Central memory CD8-positive, alpha-beta T cell (primary cell): ENCODE measurements at places on chromosomes 1 and 21.

- H3K27ac ChIP-seq = no peak overlapping the region
- peaks cover under 1% of the 10 kb centered on the region for H3K36me3 ChIP-seq
- no peaks in the 10 kb centered on the region for H3K4me1 ChIP-seq
- peaks cover 10% of the 10 kb centered on the region for H3K27me3 ChIP-seq
- no peak overlapping the region for H3K4me3 ChIP-seq
These were observed 32.4 kb downstream of the SLC30A1 start for GRCh38 chr1:211546543-211546942.

DNA sequence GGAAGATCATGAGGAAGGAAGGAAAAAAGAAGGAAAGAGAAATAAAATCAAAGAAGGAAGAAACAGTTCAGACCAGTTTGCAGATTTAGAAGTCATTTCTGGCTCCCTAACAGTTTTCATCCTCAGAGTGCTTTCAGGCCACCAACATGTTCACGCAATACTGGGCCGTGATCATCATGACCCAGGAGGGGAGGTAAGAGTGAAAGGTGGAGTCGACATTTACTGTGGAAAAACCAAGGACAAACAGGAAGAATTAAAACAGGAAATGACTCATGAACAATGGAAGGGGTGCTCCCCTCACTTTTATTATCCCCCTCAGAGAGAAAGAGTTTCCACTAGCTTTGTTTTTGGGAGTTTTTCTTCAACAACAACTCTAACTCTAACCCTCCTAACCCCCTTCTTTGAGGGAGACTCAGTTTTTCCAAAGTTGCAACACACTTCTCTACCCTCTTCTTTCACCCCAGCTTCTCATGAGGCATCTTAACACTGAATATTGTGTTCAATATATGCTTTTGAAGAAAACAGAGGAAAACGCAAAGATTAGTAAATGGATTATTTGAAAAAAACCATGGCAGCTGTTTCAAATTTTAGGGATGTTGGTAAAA, 60.4 kb downstream of the VANGL2 start:
- peak overlapping the region; percentile 30 for H3K4me3 ChIP-seq
- H3K4me1 ChIP-seq = peaks cover 22% of the 10 kb centered on the region
- H3K27me3 ChIP-seq = no peaks in the 10 kb centered on the region

- H3K36me3 ChIP-seq = no peaks in the 10 kb centered on the region
- peaks cover 72% of the 10 kb centered on the region for H3K27me3 ChIP-seq
- no peak overlapping the region for H3K4me3 ChIP-seq
- DNase-seq = no peak
- no peak overlapping the region for H3K27ac ChIP-seq
These were observed 15.1 kb upstream of the OMA1 start for GRCh38 chr1:58561633-58562032.

DNA sequence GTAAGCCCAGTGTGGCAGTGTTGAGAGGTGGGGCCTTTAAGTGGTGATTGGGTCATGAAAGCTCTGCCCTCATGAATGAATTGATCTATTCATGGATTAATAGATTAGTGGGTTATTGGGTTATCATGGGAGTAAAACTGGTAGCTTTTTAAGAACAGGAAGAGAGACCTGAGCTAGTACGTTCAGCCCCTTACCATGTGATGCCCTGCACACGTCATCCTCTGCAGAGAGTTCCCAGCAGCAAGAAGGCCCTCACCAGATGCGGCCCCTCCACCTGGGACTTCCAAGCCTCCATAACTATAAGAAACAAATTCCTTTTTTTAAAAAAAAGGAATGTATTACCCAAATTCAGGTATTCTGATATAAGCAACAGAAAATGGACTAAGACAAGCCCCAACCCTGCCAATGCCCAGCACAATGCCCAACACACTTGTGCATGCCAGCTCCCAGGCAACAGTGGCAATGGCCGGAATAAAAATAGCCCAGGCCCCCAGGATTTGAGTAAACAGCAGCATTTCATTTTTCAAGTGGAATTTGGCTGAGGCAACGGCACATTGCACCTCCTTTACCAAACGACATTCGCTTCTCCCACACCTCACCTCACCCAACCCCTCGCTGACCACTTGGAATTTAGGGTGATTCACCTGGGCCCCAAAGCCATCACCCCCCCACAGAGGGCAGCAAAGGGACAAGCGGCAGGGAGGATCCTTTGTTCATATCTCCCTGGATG, 215.9 kb downstream of the TOMM20 start:
- H3K4me3 ChIP-seq = peak overlapping the region; percentile 53
- peaks cover 41% of the 10 kb centered on the region for H3K4me1 ChIP-seq
- no peaks in the 10 kb centered on the region for H3K36me3 ChIP-seq
- peak overlapping the region; percentile 88 for H3K27ac ChIP-seq

- H3K36me3 ChIP-seq = no peaks in the 10 kb centered on the region
- H3K4me3 ChIP-seq = no peak overlapping the region
- H3K27me3 ChIP-seq = peaks cover under 1% of the 10 kb centered on the region
These were observed 7.6 kb downstream of the PTGS2 start for GRCh38 chr1:186672596-186672995.

GRCh38 chr1:1955621-1956094, 36.6 kb upstream of the TMEM52 start:
- H3K4me3 ChIP-seq = no peak overlapping the region
- peaks cover 6% of the 10 kb centered on the region for H3K4me1 ChIP-seq
- no peak for DNase-seq

- H3K4me1 ChIP-seq = no peaks in the 10 kb centered on the region
- no peaks in the 10 kb centered on the region for H3K36me3 ChIP-seq
- peaks cover 65% of the 10 kb centered on the region for H3K27me3 ChIP-seq
- no peak overlapping the region for H3K4me3 ChIP-seq
- DNase-seq = no peak
These were observed 235.8 kb downstream of the TRABD2B start for GRCh38 chr1:47761201-47761930.

DNA sequence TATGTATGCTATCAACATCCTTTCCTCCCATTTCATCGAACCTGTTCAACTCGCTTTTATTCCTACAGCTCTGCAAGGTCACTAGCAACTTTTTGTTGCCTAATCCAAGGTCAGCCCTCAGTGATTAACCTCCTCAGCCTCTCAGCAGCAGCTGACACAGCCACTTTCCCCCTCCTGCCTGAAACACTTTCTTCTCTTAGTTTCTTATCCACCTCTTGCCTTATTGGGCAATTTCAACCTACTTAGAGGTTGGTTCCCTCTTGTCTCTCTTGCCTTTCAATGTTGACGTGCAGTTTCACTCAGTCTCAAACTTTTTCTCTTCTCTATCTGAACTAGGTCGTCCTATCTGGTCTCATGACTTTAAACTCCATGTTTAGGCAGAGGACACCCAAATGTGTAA, 156.3 kb downstream of the C1orf94 start:
- peaks cover 10% of the 10 kb centered on the region for H3K27me3 ChIP-seq
- H3K27ac ChIP-seq = no peak overlapping the region
- no peak for DNase-seq
- no peaks in the 10 kb centered on the region for H3K36me3 ChIP-seq
- no peak overlapping the region for H3K4me3 ChIP-seq

DNA sequence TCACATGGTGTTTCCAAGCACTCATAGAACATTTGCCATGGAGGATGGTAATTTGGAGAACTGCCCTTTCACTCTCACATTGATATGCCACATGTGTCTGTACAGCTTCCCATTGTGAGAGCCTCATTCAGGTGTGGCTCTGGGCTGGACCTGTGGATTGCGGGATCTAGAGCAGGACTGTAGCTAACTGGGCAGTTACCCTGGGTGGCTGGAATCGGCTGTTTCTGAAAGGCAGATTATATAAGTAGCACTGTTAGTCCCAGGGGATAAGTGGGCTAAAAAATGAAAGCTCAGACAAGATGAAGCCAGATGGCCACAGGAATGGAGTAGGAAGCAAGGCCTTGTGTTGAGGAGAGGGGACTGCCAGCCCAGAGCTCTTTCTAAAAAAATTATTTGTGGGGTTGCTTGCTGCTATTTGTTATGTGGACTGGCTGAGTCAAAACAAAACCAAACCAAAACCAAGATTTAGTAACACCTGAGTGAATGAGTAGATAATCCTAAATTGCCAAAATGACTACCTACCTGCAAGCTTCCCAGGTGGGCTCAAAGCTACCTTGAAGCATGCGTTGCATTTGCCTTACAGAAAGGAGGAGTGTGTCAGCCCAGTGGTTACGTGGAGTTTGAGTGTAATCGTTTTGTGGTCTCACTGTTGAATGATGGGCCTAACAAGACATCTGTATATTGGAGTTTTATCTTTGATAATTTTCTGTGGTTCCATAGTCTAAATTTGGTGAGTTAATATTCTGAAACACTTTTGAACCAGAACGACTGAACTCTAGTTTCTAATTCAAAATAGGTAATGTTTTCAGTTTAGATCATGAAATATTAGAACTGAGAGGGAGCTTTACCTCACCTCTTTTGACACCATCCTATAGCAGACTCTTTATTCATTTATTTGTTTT, 58.0 kb downstream of the SDCCAG8 start:
- H3K4me1 ChIP-seq = no peaks in the 10 kb centered on the region
- peak overlapping the region; percentile 40 for H3K27ac ChIP-seq
- no peak for DNase-seq
- H3K36me3 ChIP-seq = peaks cover 14% of the 10 kb centered on the region
- H3K4me3 ChIP-seq = no peak overlapping the region

GRCh38 chr1:162151900-162152829, 82.7 kb downstream of the NOS1AP start:
- DNase-seq = no peak
- no peak overlapping the region for H3K27ac ChIP-seq
- H3K4me3 ChIP-seq = no peak overlapping the region
- no peaks in the 10 kb centered on the region for H3K36me3 ChIP-seq
- peaks cover 24% of the 10 kb centered on the region for H3K27me3 ChIP-seq
- H3K4me1 ChIP-seq = no peaks in the 10 kb centered on the region

DNA sequence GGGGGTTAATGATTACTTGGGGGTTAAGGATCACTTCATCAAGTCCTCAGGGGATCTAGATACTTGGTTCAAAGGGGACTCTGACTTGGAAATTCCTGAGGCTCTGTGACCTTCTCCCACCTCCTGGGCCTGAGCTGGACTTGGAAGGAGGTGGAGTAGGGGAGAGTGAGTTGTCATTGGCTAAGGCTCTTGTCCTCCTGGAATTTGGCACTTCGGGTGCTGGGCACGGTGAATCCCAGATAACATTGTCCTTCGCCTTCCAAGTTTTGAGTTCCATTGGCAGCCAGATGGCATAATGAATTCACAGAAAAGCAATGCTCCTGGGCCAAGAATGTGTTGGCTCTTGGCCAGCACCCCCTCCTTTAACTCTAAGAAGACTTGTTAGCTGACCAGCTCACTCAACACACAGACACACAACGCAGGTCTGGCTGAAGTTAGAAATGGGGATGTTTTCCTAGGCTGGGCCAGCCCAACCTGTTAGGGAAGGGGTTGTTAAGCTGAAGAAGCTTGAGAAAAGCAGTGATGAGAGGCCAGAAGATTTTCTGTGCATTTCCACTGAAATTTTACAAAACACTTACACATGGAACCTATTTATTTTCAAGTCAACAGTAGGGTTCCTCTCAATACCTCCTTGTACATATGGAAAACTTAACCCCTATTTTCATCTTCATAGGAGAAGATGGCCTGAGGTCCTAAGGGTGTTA, 29.7 kb downstream of the SLC26A9 start:
- DNase-seq = no peak
- H3K36me3 ChIP-seq = peaks cover 1% of the 10 kb centered on the region
- H3K4me3 ChIP-seq = no peak overlapping the region
- H3K4me1 ChIP-seq = no peaks in the 10 kb centered on the region
- H3K27ac ChIP-seq = no peak overlapping the region

- H3K4me3 ChIP-seq = no peak overlapping the region
- no peaks in the 10 kb centered on the region for H3K4me1 ChIP-seq
- no peaks in the 10 kb centered on the region for H3K36me3 ChIP-seq
- H3K27ac ChIP-seq = no peak overlapping the region
These were observed 239.3 kb downstream of the KCNJ6 start for GRCh38 chr21:37677006-37677405.

DNA sequence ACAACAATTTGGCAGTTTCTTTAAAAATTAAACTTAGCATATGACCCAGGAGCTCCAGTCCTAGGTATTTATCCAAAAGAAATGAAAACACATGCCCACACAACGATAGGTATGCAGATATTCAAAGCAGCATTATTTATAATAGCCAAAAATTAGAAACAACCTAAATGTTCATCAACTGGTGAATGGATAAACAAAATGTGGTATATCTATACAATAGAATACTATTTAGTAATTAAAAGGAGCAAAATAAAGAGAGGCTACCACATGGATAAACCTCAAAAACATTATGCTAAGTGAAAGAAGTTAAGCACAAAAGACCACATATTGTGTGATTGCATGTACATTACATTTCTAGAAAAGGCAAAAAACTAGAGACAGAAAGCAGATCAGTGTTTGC, 51.3 kb downstream of the ROR1 start:
- no peaks in the 10 kb centered on the region for H3K4me1 ChIP-seq
- no peak overlapping the region for H3K27ac ChIP-seq
- H3K4me3 ChIP-seq = no peak overlapping the region
- H3K27me3 ChIP-seq = peaks cover 15% of the 10 kb centered on the region
- no peak for DNase-seq
